ENCODE measurements at places on chromosomes 5 and 9. TPM values are rescaled to one million over a fixed set of nuclear protein-coding genes. Genes with fewer than 3 reads are reported as not detected.
A peak's percentile ranks its signal among the peaks of the same experiment; 100 is the strongest.

DNA sequence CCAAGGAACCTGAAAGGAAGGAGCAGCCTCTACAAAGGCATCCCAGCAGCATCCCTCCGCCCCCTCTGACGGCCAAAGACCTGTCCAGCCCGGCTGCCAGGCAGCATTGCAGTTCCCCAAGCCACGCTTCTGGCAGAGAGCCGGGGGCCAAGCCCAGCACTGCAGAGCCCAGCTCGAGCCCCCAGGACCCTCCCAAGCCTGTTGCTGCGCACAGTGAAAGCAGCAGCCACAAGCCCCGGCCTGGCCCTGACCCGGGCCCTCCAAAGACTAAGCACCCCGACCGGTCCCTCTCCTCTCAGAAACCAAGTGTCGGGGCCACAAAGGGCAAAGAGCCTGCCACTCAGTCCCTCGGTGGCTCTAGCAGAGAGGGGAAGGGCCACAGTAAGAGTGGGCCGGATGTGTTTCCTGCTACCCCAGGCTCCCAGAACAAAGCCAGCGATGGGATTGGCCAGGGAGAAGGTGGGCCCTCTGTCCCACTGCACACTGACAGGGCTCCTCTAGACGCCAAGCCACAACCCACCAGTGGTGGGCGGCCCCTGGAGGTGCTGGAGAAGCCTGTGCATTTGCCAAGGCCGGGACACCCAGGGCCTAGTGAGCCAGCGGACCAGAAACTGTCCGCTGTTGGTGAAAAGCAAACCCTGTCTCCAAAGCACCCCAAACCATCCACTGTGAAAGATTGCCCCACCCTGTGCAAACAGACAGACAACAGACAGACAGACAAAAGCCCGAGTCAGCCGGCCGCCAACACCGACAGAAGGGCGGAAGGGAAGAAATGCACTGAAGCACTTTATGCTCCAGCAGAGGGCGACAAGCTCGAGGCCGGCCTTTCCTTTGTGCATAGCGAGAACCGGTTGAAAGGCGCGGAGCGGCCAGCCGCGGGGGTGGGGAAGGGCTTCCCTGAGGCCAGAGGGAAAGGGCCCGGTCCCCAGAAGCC is 30.8 kb downstream of the CD180 start:
- DNase-seq = peak; percentile 88

KIAA0825 gene
- total RNA-seq = 3.3 TPM

- DNase-seq = peak; percentile 40
These were observed 208.6 kb downstream of the EPB41L4A start for GRCh38 chr5:112210430-112211005.

DNA sequence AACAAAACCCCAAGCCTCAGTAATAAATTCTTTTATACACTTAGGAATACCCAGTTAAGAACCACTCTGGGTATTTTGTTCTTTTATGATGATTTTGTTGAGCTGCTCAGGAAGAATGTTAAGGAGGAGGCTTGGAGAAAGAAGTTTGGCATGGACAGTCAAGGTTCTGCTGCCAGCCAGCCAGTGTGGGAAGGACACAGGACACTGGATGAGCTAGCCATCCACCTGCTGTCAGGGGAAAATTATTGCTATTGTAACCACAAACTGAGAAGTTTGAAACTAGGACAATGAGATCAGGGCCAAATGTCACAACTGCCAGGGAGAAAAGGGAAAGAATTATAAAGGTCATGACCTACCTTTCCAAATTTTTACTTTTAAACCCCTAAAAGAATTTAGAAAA is 25.9 kb upstream of the ADAMTSL1 start:
- DNase-seq = no peak

IL33 gene
- 17.7 TPM for total RNA-seq

- DNase-seq = peak; percentile 16
These were observed 490.2 kb downstream of the TLE4 start for GRCh38 chr9:80061940-80062339.

- no peak for DNase-seq
These were observed 9.3 kb downstream of the SH3RF2 start for GRCh38 chr5:145945620-145946111.

- DNase-seq = no peak
These were observed 18.3 kb upstream of the RXRA start for GRCh38 chr9:134307674-134308638.

MYORG gene
- total RNA-seq = 94.5 TPM

GRCh38 chr5:157382996-157383800 is 76.8 kb upstream of the NIPAL4 start:
- no peak for DNase-seq

LOX gene
- 9.9 TPM for total RNA-seq

DNA sequence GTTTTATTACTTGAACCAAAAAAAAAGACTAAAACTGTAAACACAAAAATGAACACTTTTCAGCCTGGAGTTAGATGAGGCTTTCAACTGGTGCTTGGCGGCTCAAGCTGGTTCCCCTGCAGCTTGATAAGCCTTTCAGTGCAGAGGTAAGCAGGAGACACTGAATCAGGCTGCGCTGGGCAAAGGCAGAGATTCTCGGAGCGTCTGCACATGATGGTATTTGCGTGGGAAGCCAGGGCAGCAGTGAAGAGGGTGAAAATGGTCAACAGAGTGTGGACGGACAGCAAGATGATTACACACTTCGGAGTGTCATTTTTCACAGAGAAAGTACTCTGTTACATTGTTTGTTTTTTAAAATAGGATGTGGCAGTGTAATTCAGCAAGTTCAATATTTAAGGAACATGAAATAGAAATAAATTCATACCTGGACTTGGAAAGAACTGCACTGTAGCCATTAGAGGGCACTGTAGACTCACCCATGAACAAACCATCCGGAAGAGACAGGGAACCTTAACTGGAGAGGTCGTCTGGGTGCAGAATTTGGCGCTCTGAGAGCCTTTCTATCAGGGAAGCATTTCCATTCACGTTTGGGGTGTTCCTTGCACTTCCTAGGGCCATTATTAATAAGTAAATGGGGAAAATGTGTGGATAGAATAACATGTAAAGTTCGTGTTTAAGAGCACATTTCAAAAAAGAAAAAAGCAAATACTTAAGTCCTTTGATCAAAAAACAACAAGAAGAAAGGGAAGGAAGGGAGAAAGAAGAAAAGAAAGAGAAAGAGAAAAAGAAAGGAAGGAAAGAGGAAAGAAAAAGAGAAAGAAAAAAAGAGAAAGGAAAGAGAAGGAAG is 69.8 kb downstream of the ICE1 start:
- DNase-seq = peak; percentile 29

DNA sequence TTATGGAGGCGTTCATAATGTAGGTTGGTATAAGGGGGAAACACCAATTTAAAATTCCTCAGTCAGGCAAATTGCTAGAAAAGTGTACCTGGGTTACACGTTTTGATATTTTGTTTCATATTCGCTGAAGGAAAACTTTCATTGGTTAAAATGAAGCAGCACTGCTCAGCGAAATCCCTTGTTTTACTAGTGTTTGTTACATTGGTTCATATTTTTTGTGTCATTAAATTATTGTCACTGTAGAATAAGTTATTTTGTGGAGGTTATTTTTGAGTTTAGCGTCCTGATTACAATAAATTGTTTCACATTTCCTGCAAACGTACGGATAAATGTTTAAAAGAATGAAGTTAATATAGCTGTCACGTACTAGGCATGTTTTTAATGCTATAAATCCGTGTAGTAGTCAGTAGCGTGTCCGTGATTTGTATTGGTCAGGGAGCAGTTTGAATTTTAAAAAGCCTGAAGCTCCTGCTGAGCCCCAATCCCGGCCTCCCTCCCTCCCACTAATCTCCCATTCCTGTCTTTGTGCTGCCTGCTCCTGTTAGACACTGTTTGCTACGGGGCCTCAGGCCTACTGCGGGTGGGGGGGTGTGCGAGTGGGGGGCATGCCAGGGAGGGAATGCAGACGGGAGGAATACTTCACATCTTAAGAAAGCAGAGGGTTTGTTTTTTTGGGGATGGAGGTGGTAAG is 2.0 kb downstream of the NIPBL start:
- no peak for DNase-seq

OLFM1 gene
- 13.4 TPM for total RNA-seq

RASGRF2 gene
- 4.3 TPM for total RNA-seq

ANKRD18B gene
- total RNA-seq = 2.1 TPM

DNA sequence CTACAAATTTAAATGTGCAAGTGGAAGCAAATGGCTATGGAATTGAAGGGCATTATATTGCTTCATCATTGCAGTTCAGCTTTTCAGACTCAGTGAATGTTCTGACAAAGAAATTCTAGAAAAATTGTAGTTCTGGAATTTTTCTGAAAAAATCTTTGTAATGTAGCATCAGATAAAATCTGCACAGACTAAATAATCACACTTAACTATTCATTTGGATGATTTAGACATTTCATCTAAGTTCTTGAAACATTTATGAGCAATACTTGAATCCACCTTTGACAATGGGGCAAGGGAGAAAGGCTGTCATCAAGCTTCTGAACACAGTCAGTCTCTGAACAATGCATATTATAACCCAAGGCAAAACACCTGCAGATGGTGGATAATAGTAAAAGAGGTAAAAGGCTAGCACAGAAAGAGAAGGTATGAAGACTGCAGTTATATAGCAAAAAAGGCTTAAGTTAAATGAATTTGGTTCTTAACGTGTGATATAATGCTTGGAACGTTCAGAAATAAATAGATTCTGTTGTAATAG is 1352.0 kb upstream of the NUDT12 start:
- no peak for DNase-seq

LIFR gene
- total RNA-seq = 58.0 TPM

- no peak for DNase-seq
These were observed 41.1 kb downstream of the LAMC3 start for GRCh38 chr9:131049829-131050715.

- no peak for DNase-seq
These were observed 121.9 kb downstream of the CDH18 start for GRCh38 chr5:19866090-19866450.

DNA sequence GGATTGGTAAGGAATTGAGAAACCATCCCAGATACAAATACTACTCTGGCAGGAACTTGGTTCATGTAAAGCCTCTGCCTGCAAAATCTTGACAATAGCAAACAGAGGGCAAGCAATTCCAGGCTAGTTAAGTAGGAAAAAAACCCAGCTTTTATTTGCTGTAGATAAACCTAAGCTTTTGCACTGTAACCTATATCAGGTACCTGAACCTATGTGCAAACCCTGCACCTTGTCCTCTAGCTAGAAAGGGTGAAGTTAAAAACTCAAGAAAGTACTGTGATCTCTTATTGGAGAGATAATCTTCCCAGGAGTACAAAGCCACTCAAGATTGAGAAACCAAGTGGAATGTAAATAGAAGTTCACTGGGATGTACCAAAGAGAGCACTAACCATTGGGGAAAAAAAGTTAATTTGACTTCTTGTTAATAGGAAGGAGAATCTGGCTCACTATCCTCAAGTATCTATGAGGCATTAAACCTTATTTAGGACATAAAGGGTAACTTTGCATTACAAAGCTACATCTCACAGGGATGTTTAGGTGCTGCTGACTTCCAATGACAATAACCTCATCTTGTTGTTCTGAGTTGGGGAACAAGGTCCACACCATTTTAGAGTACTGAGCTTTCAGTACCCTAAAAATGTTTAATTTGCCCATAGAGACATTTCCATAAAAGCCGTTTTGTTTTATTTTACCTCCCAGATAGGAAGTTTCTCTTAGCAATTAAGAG is 73.8 kb upstream of the PCA3 start:
- no peak for DNase-seq

DNA sequence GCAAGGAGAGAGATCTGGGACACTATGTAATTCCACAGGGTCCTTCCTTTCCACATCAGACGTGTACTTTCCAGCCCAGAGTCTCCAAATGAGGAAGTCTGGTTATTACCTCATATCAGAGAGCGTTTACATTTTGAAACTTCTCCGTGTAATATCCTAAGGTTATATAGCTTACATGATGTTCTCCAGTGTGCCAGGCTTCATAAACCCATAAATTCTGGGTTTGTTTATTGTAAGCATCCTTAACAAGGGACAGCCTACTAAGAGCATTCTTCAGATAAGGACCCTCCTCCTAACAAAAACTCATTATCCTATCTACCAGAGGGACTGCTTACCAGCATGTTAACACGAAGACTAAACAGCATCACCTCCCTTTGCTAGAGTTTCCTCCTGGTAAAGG is 17.9 kb downstream of the SRFBP1 start:
- no peak for DNase-seq
